ENCODE measurements at places on chromosomes 1 and 21. TPM values are rescaled to one million over a fixed set of nuclear protein-coding genes. Genes with fewer than 3 reads are reported as not detected.

KRTAP7-1 gene
- not detected for polyA plus RNA-seq

SHISA4 gene
- polyA plus RNA-seq, result not detected

RER1 gene
- 131 TPM for polyA plus RNA-seq

XCL1 gene
- 1.1 TPM for polyA plus RNA-seq

ABCA4 gene
- not detected for polyA plus RNA-seq

CCDC27 gene
- not detected for polyA plus RNA-seq

QSOX1 gene
- polyA plus RNA-seq, result 16.3 TPM

DCST2 gene
- not detected for polyA plus RNA-seq

GPR137B gene
- 5.7 TPM for polyA plus RNA-seq

SH2D5 gene
- not detected for polyA plus RNA-seq

LCE3E gene
- not detected for polyA plus RNA-seq

DNAJC28 gene
- polyA plus RNA-seq, result 0.56 TPM

HNRNPCL4 gene
- polyA plus RNA-seq, result not detected

USP33 gene
- 43.0 TPM for polyA plus RNA-seq

LCE2B gene
- polyA plus RNA-seq, result not detected

MMEL1 gene
- 8.1 TPM for polyA plus RNA-seq

VANGL2 gene
- polyA plus RNA-seq, result not detected

C1orf185 gene
- not detected for polyA plus RNA-seq

CCDC18 gene
- polyA plus RNA-seq, result 1.5 TPM

RNF186 gene
- polyA plus RNA-seq, result not detected

PGLYRP4 gene
- not detected for polyA plus RNA-seq

CR1L gene
- not detected for polyA plus RNA-seq

AVPR1B gene
- not detected for polyA plus RNA-seq

TPTE gene
- not detected for polyA plus RNA-seq

PDPN gene
- not detected for polyA plus RNA-seq

AIM2 gene
- 2.9 TPM for polyA plus RNA-seq

TAS1R1 gene
- not detected for polyA plus RNA-seq

CELA3A gene
- polyA plus RNA-seq, result not detected

E2F2 gene
- polyA plus RNA-seq, result 1.1 TPM

APOBEC4 gene
- not detected for polyA plus RNA-seq

MAP1LC3C gene
- not detected for polyA plus RNA-seq

NPHS2 gene
- not detected for polyA plus RNA-seq

NIPAL3 gene
- polyA plus RNA-seq, result 74.5 TPM

GUCA2B gene
- polyA plus RNA-seq, result not detected

ZSCAN20 gene
- 0.73 TPM for polyA plus RNA-seq

Data from CD4-positive, alpha-beta memory T cell (primary cell).